ENCODE measurements at places on chromosomes 1 and 21. TPM values are rescaled to one million over a fixed set of nuclear protein-coding genes. Genes with fewer than 3 reads are reported as not detected.

GRCh38 chr1:158289811-158290210, at the start of gene CD1C:
Gene CD1C, plus strand, starts transcription at chr1:158289923. Its CDS starts 142 bp downstream, at chr1:158290065.
- no peak for DNase-seq

Gene KCNK2
- total RNA-seq, result 7.1 TPM

DNA sequence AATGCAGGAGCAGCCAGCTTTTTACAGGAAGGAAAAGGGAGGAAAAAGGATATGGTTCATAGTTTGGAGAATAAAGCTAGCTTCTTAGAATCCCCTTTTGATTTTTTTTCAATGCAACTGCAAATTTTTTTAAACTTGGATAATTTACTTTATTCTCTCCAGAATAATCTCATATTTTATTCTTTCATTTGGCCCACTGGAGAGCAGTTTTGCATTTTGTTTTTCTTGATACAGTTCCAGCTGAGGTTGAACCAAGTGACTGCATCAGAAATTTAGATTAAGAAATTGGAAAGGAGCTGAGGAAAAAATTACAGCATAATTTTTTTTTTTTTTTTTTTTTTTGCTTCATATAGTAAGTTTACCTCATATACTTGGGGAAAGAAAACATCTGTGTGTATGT, 22.8 kb downstream of the GABPA start:
- DNase-seq, result no peak

- DNase-seq, result no peak
Measured at GRCh38 chr1:192592981-192593708, 17.6 kb downstream of the RGS1 start.

DNA sequence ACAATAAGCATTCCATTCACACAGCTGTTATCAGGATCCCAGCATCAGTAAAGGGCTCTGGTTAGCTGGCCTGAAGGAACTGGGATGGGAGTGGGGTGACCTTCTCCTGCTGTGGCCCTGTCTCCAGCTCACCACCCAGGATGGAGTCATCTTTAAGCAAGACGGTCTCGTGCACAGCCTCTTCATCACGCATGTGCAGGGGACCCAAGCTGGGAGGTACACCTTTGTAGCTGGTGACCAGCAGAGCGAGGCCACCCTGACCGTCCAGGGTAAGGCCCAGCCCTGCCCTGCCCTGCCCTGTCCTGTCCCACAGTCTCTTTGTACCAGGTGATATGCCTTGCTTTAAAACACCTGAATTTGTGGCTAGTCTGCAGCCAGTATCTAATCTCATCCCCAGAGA, 24.3 kb downstream of the IGFN1 start:
- peak; percentile 65 for DNase-seq

GRCh38 chr1:29171089-29171488, 10.6 kb downstream of the SRSF4 start:
- DNase-seq, result no peak

DNA sequence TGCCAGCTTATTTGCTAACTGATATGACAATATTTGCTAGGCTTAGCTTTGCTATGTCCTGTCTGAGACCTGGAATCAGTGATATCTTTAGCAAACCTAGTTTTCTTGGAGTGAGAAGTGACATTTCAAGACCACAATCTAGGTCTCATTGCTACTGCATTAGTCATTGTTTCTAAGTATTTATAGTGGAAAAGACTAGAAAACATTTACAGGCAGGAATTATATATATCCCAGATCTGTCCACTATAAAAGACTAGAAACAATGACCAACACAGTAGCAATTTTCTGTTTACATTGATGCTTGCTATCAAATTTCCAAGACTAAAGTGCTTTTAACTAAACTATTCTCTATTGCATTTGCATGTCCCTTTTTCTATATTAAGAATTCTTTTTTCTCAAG, 5.0 kb upstream of the RGS18 start:
- no peak for DNase-seq
